ENCODE measurements at places on chromosomes 6 and 20.

DNA sequence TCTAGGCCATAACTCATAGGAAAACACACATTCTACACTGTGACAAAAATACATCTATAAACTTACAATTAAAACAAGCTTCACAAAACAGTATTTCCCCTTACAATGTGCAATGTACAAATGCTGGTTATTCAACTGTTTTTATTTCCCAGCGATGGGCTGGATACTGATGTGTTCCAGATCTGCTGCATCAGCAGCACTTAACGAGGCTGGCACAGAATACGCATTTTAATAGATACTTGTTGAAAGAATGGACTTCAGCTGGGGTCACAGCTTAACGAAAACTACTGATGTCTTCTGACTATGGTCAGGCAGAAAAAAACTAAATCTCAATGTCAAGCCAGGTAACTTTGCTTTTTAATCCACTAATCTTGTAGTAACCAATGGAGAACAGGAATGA lies 70.9 kb downstream of the B4GALT5 start:
- no peak for DNase-seq

DNA sequence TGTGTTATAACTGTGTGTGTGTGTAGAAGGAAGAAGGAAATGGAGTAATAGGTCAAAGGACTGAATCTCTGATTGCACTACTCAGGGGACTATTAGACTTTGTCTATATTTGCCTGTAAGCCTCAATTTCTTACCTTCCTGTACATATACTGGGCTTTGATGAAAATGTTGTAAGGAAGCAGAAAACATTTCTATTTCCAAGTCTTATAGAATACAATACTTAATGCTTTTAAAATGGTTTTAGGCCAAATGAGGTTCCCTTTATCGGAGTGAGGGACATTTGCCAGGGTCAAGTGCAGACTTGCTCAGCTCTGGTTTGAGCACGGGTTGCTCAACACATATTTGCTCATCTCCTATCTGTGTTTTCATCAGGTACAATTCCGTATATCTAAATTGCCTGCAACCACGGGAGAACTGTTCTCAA lies 28.3 kb downstream of the MEP1A start:
- DNase-seq = no peak

DNA sequence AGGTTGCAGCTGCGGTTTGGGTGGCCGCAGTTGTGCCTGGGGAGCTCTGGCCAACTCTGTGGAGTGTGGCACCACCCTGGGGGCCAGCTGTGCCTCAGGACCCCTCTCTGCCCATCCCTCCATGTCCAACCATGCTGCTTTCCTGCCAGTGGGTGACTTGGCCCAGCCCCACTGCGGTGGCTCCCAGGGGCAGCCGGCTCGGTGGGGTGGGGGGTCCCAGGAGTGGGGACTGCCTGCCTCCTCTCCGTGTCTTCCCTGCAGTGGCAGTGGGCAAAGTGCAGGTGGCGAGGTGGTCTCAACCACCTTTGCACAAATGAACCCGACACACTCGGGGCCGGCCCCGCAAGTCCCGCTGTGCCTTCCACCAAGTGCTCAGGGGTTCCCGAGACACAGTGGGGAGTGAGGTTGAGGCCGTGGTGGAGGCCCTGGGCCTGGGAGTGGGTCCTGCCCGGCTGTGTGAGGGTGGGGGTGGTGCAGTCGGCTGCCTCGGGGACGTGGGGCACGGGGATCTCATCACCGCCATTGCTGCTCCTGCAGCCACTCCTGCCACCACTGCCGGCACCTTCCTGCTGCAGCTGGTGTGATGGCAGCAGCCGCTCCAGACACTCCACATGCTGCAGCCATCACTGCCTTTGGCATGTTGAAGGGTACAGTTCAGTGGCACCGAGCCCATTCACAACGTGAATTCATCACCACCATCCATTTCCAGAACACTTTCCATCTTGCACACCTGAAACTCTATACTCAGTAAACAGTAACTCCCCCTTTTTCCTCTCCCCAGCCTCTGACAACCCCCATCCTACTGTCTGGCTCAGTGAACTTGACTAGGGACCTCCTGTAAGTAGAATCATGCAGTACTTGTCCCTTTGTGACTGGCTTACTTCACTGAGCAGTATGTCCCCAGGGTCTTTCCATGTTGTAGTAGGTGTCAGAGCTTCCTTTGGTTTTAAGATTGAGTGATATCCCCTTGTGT lies 10.7 kb upstream of the SLCO4A1 start:
- DNase-seq = peak; percentile 48

DNA sequence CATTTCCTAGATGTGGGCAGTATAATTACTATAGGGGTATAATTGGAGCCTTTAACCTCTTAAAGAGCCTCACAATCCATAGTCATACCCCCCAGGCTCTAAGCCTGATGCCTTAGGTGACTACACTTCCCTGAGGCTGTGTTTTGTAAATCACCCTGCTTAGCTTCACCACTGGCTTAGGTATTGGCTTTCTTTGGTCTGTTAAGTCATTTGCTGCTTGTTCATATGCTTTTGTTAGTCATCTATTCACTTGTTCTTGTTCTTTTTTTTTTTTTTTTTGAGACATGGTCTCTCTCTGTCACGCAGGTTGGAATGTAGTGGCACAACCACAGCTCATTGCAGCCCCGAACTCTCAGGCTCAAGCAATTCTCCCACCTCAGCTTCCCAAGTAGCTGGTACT lies 26.7 kb downstream of the KAT14 start:
- no peak for DNase-seq

DNA sequence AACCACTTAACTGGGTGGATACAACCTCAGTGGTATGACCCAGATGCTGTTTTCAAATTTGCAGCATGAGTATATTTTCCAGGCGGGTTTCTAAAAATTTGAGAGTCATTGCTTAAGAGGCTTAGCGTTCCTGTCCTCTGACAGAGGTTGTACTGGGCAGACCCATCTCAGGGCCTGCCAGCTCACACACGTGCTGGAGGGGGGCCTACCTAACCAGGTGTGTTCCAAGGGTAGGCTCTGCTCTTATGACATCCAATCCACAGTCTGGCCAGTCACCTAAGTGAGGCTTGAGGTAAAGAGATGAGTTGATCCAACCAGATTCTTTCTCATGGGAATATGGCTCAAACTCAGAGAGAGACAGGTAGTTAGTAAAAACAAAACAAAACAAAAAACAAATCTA lies 1.3 kb downstream of the LYRM4 start:
- no peak for DNase-seq

DNA sequence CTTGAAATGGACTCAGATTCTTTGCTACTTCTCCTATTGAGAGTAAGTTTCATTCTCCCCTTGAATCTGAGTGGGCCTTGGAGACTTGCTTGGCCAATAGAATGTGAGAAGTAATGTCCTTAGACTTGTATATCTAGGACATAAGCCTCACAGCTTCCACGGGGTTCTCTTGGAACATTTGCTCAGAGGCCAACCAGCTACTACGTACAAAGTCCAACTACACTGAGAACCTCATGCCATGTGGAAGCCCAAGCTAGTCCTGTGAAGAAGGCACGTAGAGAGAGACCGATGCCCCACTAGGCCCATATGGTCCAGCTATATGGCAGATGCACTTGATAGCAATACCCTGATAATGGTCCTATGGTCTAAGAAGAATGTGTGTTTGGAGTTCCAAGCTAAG lies 22.9 kb downstream of the TMEM14A start:
- DNase-seq = no peak
